ENCODE measurements at places on chromosomes 6 and 20. TPM values are rescaled to one million over a fixed set of nuclear protein-coding genes. Genes with fewer than 3 reads are reported as not detected.

DNA sequence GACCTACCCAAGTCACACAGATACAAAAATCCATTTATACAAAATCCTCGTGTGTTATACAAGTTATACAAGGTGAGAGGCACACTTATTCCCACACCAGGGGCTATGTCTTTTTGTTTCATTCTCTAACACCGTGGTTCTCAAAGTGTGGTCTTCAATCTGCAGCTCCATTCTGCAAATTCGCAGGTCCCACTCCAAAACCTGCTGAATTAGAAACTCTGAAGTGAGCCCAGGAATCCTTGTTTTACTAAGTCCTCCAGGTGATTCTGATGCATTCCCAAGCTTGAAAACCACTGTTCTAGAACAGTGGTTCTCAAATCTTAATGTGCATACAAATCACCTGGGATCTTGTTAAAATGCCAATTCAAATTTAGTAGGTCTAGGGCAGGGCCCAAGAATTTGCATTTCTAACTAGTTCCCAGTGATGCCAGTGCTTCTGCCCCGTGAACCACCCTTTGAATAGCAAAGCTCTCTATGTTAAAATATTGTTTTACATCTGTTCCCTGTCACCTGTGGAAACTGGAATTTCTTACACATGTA lies 35.1 kb downstream of the LRFN2 start:
- DNase-seq = no peak

- no peak for DNase-seq
Observed at GRCh38 chr20:20412750-20413149, 44.8 kb downstream of the INSM1 start.

OLIG3 gene
- not detected for total RNA-seq

GRCh38 chr6:154258064-154258757 lies 98.4 kb downstream of the IPCEF1 start:
- no peak for DNase-seq

ARMC12 gene
- not detected for total RNA-seq

DDO gene
- total RNA-seq = 0.79 TPM

TXLNB gene
- total RNA-seq = 0.32 TPM

- DNase-seq = no peak
Observed at GRCh38 chr6:4958624-4959023, 45.2 kb downstream of the RPP40 start.

MACROD2 gene
- 2.1 TPM for total RNA-seq

DNA sequence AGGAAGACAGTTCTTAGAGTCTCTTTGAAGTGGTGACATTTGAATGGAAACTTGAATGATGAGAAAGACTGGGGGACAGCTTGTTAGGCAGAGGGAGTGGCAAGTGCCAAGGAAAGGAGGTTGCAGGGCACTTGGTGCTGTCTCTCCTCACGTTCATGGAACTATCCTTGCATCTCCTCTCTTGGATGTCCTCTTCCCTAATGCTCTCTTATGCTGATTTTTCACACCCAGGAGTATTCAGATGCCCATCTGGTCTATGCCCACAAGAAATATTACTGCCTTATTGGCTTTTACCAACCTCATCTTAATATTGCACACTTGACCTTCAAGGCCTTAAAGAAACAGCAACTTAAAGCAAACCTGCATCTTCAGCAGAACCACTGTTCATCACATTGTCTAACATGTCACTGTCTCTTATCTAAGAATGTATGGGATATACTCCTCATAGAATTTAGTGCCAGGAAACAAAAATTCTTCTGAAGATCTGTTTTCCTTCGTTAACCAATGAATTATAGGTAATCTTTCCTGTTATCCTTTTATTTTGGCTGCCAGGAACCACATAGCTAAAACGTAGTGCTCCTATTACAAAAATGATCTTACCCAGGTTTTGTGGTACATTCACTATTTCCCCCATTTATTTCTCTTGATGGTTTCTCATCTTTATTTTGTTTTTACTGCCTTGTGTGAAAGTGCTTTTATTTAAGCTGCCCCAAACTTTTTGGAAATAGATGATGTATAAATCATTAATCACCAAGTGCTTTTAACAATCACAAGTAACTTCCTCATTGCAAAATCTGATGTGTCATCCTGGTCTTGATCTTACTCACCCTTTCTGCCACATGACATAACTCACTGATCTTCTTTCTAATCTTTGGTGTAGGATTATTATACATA lies 12.8 kb downstream of the RGS17 start:
- DNase-seq = no peak

- DNase-seq = no peak
Observed at GRCh38 chr20:62742979-62743776, 34.5 kb downstream of the NTSR1 start.

DNA sequence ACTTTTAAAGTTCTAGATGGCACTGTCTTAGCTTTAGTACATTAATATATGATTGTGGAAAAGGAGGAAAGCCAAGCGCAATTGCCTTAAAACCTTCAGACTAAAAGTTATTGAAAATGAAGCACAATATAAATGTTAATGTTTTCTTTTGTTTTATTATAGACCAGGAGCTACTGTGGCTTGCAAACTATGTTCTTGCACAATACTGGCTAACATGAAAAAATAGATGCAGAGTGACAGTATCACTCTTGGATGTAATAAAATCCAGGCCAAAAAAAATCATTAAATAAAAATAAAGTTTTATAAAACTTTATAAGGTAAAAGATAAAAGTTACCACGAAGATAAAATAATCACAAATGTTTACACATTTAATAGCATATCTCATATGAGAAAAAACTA lies 18.3 kb upstream of the PLN start:
- no peak for DNase-seq

DNA sequence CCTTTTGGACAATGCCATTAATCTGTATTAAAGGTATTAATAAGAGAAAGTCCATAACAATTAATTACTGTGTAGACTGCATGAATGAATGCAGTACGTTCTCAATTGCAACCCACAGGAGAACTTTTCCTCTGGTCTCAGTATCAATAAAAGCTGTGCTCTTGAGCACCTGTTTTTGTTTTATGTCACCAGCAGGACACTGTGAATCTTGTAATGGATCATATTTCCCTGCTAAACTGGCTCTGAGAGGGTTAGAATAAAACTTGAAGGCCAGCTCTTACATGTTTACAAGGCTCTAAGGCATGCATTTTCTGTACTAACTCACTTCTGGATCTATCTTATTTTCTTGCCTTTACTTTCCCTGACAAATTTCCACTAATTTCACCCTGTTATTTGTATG lies 214.3 kb upstream of the PLN start:
- DNase-seq = no peak

- DNase-seq = no peak
Observed at GRCh38 chr20:36929290-36929689, 22.2 kb downstream of the SAMHD1 start.

DNA sequence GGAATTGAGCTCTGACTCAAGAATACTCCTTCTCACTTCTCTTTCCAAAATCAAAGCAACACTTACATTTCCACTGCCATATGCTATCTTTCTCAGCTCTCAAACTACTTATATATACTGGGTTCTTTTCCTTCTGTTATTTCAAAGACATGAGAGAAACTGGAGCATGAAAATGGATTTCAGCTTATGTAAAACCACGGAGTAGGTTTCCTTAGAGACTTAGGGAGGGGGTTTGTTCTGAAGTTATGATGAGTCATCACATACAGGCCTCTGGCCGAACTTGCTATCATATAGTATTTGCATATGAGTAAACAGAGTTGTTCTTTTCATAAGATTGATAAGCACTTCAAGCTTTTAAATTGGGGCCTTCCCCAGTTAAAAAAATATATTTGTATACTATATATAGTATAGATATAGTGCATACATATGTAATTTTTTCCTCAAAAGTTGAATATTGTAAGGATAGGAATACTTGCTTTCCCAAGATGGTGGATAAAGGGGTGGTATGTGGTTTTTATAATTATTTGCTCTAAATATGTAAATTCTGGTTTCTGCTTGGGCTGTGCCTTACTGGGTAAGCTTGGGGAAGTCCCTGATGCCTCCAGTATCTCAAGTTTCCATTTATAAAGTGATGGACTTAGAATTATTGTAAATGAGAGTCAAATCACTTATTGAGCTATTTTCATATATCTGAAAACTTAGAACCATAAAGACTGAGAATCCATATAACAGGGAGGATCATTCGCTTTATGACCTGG lies 273.9 kb downstream of the RFPL4B start:
- DNase-seq = no peak

PHF1 gene
- 48.6 TPM for total RNA-seq

SIRPB1 gene
- total RNA-seq = 0.49 TPM

DNA sequence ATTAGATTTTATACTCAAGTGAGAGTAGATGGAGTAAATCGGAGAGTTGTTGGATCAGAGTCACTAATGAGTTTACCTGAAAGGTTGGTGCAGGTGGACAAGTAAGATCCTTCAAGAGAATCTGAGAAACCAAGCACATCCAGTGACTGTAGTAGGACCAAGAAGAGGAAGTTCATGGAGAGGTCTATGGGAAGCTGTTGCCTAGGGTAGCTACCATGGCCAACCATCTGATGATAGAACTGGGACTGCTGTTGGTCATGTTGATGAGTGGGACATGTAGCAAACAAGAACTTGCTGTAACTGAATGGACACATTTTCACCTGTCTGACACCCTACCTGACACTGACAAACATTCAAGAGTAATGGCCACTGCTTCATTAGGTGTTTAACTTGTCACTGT lies 11.3 kb upstream of the ADGB start:
- DNase-seq = no peak

GRCh38 chr20:24935140-24935539 lies 13.9 kb upstream of the CST7 start:
- DNase-seq = no peak

DNA sequence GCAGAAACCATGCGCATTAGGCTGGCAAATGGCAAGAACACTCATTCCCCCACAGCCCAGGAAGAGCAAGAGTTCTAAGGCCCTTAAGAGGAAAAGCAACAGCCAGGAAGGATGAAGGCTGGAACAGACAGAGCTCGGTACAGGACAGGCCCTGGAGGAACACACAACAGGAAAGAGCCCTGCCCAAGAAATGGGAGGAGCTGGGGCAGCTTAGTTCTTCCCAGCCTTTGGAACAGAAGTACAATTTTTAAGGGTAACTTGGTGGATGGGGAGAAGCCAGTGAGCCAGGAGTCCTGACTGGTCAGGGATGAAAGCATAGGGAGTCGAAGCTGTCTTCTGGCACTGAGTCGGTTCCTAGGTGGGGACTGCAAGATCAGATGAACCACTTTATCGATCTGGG lies 32.4 kb downstream of the OR2B2 start:
- DNase-seq = no peak

DNA sequence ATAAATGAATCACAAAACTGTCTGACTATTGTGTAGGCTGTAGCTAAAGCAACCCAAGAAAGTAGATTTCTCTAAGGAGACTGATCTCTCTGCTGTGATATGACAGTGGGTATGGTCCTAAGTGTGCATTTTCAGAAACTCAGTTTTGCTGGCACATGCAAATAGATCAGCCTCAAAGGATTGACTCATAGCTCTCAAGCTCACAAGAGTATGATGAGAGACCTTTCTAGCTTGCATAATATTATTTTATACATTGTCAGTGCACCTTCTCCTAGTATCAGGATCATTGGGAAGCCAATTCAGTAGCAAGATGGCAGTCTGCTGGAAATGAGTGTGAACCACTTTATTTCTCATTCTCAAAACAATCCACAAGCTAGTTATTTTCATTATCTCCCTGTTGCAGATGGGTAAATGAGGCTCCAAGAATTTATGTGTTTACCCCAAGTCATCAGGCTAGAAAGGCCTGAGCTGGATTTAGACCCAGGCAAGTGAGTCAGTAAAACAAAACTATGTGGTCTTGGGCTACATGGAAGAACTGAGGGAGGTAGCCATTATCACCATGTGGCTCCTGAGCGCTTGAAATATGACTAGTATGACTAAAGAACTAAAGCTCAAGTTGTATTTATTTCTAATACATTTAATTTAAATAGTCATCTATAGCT lies 27.9 kb upstream of the PLCB4 start:
- DNase-seq = no peak

GRCh38 chr20:5215672-5216304 lies 89.0 kb downstream of the CDS2 start:
- no peak for DNase-seq

SEL1L2 gene
- not detected for total RNA-seq

MAFB gene
- 39.9 TPM for total RNA-seq

GRCh38 chr6:155521719-155522118 lies 66.1 kb upstream of the NOX3 start:
- DNase-seq = no peak

DNA sequence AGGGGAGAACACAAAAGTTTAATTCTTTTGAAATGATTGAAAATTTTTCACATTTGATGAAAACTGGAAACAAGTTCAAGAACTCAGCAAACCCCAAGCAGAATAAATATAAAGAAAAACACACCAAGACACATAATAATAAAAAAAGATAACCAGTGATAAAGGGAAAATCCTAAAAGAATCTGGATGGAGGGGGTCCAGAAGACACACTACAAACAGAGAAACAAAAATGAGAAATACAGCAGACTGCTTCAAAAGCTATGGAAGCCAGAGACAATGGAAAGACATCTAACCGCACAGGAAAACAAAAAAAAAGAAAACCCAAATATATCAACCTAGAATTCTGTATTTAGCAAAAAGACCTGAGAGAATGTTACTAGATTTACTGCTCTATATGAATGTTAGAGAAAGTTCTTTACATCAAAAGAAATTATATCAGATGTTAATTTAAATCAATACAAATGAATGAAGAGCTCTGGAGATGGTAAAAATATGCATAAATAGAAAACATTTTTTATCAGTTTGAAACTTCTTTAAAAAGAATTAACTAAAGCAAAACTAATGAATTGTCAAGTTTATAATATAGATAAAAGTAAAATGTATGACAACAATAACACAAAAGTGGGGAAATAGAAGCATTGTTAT lies 310.7 kb upstream of the PREP start:
- DNase-seq = no peak

GRCh38 chr20:49045440-49046086 lies 549 bp upstream of the CSE1L start:
- DNase-seq = no peak

Data from esophagus squamous epithelium (tissue), 5 donors.